ENCODE measurements at places on chromosomes 6 and 20.

- no peak for DNase-seq
Observed at GRCh38 chr6:145789443-145789842, 25.2 kb downstream of the FBXO30 start.

DNA sequence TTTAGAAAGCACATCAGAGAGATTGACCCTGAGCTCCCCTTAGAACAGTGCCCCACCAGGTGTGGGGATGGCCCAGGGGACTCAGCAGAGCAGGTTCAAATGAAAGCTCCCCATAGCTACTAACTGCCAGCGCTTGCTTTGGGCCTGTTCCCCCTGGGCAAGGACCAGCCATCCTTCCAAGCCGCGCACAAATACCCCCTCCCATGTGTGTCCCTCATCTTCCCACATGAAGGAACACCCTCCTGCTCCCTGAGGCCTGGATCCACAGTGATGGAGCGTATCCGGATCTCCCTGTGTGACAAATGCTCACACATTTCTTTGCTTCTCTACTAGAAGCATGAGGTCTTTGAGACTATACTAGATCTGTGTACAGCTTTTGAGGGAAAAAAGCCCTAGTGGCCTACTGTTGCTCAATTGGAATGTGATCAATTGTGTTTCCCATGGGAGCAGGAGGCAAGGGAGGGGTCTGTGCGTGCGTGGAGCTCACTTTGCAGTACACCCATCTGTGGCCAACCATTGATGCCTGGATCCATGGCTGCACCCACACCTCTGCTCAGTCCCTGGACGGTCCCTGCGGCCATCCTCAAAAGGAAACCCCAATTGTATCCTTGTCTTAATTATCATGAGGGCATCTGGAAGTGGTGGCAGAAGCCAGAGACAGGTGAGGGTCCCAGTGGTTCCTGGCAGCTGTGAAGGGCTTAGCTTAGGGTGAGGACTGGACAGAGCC lies 1.4 kb upstream of the RAET1G start:
- DNase-seq, result no peak

DNA sequence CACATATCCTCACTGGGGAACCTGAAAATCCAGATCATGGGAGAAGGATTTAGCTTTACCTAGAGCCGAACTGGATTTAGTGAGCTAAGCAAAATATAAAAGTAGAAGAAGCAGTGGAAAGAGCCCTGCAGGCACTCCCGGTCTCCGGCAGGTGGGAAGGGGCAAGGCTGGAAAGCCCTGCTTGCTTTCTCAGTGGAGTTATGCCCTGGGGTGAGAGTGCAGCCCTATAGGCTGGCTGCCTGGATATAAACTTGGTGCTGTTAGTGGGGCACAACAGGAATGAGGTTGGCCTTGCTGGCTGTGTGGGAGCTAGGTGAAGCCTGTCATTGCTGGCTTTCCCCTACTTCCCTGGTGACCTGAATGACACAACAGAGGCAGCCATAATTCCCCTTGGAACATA lies 122.0 kb downstream of the CDK19 start:
- DNase-seq, result no peak

DNA sequence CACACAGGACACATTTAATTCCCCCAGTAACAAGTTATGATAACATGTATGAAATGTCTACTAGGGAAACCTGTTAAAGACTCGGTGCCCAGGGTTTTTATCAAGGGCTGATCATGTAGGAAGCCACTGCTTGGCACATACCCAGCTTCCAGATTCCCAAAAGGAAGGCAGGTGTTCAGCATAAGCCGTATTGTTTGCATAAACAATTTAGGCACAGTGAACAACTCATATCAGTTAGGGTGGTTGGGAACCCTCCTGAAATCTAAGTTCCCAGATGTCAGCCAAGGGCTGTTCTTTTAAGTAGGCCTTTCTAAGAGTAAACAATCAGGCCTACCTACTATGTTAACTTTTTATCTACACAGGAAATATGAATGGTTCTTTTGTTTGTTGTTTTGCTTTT lies 74.1 kb downstream of the ASXL1 start:
- DNase-seq, result no peak

- no peak for DNase-seq
Observed at GRCh38 chr20:37406010-37406998, 60.4 kb downstream of the SRC start.

DNA sequence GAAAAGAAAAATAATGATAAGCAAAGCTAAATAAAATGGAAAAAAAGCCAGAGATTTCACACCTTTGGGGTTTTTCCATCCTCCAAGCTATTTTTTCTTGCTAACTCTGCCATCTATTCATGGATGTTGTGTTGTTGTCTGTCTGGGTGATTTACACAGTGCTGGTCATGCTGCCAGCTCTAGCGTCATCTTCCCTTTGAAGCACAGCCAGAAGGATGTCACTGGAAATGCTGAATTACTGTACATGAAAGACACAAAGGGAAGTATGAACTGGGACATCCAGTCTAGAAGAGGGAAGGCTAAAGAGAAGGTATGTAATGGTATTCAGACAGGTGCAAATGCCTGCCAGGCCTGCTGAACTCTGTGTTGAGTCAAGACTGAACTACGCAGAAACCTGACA lies 241.9 kb upstream of the STXBP5 start:
- no peak for DNase-seq

- DNase-seq, result no peak
Observed at GRCh38 chr6:36149476-36149875, 19.2 kb downstream of the MAPK13 start.

GRCh38 chr6:157281570-157281969 lies 41.7 kb downstream of the TMEM242 start:
- no peak for DNase-seq

DNA sequence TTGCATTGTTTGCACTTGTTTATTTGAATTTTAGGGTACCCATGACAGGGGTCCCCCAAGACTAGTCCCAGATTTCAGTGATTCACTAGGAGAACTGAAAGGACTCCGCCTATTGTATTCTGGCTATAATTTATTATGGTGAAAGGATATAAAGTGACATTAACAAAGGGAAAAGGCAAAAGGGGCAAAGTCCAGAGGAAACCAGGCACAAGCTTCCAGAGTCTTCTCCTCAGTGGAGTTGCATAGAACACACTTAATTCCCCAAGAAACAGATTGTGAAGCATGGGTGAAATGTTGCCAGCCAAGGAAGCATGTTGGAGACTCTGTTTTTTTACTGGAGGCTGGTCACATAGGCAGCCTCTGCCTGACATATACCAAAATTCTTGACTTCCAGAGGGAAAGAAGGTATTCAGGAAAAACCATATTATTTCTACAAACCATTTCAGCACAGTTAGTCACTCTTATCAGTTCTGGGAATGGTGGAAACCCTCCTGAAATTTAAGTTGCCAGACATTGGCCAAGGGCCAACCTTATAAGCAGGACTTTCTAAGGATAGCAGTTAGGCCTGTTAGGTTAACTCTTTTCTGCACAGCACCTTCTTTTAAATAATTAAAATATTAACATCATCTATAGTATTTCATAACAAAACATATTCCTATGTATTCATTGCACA lies 71.8 kb downstream of the FIG4 start:
- no peak for DNase-seq

- no peak for DNase-seq
Observed at GRCh38 chr20:63070301-63070625, 63.5 kb upstream of the BHLHE23 start.

DNA sequence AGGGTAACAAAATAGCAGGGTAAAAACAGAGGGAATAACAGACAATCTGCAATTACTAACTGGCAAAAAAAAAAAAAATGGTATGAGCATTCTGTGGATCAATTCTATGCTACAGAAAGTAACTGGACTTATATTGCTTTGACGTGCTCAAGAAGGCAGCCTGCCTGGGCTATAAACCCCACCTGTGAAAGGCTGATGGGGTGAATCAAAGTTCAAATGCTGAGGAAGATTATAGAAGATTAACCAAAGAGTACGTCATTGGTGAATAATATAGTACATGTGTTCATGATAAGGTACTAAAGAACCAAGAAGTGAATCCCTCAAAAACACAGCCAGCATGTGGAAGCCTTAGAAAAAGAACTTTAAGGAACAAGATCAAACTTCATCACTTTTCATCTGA lies 441.9 kb upstream of the PTCHD4 start:
- no peak for DNase-seq

DNA sequence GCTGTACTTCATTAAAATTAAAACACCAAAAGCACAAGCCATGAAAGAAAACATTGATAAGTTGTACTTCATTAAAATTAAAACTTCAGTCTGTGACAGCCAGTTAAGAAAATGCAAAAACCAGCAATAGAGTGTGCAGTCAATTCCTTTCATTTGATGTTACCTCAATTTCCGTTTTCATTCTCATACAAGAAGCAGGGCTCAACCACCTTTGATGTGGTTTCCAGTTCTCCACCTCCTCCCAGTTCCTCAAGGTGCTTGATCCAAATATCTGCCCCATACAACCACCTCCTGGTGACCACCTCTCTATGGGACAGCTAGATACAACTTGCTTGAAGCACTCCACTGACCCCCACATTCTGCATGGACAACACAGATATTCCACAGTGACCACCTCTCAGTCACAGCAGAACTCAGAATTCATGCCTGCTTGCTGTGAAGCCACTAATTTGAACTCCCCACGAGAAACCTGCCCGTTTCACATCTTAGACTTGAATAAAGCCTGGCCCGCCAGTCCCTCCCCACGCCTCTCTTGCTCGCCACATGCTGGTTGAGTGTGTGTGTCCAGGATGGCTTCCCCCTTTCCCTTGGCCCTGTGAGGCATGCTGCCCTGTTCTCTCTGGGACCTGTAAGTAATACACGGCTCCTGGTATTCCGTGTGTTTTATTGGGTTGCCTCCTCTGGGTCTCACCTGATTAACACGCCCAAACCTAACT lies 66.1 kb downstream of the FAM50B start:
- no peak for DNase-seq

DNA sequence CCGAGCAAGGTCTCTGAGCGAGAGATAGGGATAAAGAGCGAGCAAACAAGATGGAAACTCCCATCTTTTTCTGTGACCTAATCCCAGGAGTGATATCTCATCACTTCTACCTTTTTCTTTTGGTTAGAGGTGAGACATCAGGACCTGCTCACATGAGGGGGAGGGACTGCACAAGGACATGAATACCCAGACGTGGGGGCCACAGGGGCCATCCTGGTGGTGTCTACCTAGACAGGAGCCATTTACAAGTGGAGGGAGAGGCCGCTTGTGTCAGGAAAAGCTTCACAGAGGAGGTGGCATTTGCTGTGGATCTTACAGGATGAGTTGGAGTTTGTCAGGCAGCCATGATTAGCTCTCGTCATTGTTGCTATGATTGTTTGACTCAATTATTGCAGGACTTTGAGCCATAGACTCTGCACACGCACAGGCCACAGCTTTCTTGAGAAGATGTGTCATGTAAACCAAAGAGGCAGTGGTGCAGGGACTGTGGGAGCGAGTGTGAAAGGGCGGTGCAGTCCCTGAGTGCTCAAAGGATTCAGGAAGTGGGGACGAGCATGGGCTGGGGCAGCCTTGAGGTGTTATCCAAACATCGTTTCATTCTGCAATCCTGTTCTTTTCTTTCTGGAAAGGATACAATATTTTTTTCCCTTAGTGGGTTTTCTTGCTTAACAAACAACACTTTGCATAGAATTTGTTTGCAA lies 7.7 kb downstream of the NPEPL1 start:
- no peak for DNase-seq

GRCh38 chr6:7897461-7898192 lies 13.0 kb downstream of the TXNDC5 start:
- no peak for DNase-seq

GRCh38 chr6:12012038-12012557 lies at the start of gene HIVEP1:
HIVEP1 (plus strand) TSS chr6:12012312; CDS start chr6:12015629, 3,317 bp downstream.
- no peak for DNase-seq

GRCh38 chr20:60013296-60014139 lies 55.3 kb downstream of the CDH26 start:
- no peak for DNase-seq

- no peak for DNase-seq
Observed at GRCh38 chr6:153624528-153624927, 414.5 kb upstream of the OPRM1 start.

DNA sequence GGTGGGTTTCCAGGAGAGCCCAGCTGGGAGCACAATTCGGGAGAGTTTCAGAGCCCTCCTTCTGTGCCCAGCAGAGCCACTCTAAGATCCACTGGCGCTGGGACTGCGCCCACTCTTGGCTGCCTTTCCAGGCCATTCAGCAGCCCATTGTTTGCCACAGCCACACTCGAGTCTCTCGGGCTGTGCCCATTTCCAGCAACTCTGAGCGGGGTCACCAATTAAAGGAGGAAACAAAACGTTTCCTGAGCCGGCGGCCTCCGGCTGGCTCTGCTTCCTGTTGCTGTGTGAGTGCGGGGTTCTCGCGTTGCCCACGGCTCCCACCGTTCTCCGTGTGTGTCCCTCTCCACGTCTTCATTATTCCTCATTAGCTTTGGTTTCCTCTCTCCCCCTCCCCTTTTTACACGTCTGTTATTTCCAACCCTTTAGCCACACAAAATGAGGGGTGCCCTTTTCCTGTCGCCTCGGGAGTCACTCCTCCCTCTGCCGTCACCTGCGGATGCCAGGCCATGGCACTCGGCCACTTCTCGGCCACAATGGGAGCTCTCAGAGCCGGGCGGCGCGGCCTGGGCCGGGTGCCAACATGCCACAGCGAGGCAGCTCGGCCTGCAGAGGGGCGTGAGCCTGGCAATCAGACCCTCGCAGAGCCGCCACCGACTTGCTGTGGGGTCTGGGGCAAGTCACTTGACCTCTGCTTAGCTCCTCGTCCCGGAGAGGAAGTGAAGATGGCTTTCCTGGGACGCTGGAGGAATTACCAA lies 94.3 kb upstream of the NKX2-2 start:
- no peak for DNase-seq

GRCh38 chr6:51812231-51812630 lies 275.2 kb downstream of the PKHD1 start:
- no peak for DNase-seq

GRCh38 chr6:583635-584034 lies 73.3 kb downstream of the HUS1B start:
- DNase-seq, result no peak

DNA sequence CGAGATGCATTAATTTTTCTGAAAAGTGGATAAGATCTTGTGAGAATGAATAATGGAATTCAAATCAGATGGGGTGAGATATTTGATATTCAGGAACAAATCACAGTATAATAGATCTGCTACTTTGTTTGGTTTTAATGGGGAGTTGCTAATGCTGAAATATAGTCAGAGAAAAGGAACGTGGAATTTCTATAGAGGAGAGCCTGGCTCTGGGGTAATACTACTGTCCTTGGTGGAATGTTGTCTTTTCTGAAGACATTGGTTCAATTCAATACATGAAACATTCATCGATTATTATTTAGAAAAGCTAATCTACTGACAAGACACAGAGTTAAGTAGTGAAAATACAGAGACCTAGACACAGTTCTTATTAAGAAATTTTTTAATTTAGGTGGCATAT lies 108.6 kb downstream of the ESR1 start:
- no peak for DNase-seq

- no peak for DNase-seq
Observed at GRCh38 chr20:17014756-17015366, 212.0 kb upstream of the PCSK2 start.

Measured in cortex of kidney (tissue), 1 donor.